ENCODE measurements at places on chromosomes 6 and 20.

- DNase-seq: no peak
Measured at GRCh38 chr6:135094403-135094821, 39.8 kb upstream of the HBS1L start.

DNA sequence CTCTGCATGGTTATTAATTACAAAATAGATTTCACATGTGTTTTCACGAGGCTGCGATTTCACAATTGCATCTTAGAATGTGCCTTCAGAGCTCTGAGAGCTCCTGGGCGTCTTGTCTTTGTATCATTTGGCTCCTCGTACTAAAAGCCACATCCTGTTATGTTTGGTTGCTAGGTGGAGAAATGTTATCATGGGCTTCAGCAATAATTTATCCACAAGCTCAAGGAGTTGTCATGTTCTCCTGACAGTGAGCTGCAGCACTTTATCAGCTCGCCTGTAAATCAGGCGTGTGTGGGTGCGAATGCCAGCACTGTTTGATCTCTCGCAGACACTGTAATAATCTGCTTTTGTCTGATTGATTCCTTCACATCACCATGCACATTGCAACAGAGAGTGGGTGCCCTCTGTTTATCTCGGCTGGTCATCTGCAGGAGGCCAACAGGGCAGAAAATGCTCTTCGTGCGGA is 218.6 kb upstream of the ZFP64 start:
- DNase-seq: no peak

- no peak for DNase-seq
Measured at GRCh38 chr20:62816884-62817873, at the start of gene COL9A3. COL9A3 (plus strand) TSS chr20:62817050; CDS start chr20:62817065, 15 bp downstream.

DNA sequence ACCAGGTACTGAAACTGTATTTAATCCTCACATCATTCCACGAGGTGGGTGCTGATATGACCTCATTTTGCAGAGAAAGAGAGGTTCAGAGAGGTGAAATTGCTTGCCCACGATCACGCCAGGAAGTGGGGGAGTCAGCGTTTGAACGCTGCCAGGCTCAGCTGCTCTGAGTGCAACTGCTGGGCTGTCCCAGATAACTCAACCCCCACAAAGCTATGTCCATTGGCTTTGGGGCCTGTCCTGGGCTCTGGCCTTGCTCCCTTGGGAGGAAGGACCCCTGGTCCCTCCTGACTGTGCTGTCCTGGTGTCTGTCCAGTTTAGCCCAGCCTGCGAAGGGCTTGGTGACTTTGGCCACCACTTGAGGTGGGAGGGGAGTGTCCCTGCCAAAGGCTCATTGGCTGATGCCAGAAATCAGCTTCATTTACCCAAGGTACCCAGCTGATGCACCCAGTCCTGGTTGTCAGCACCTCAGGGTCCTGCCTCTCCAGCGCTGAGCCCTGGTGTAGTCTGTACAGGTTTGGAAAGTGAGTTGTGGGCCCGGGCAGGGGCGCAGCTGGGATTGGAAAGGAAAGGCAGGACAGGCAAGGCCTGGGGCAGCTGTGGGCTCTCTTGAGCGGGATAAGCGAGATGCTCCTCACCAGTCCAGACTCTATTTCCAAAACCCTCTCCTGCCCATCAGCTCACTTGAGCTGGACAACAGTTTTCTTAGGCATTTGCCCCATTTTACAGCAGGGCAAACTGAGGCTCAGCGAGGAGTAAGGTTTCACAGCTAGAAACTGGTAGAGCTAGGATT is 38.5 kb downstream of the SUN5 start:
- DNase-seq: no peak
